Caco-2 (cell line): ENCODE measurements at places on chromosomes 16 and 17.

GRCh38 chr17:83193336-83194185 is 114.2 kb downstream of the METRNL start:
- peak; percentile 29 for DNase-seq

GRCh38 chr17:73541111-73541510 is 103.1 kb downstream of the SDK2 start:
- DNase-seq: no peak

GRCh38 chr16:15616475-15617165 is 26.3 kb downstream of the MARF1 start:
- DNase-seq: no peak

GRCh38 chr17:37261286-37261685 is 114.5 kb upstream of the C17orf78 start:
- DNase-seq: no peak

DNA sequence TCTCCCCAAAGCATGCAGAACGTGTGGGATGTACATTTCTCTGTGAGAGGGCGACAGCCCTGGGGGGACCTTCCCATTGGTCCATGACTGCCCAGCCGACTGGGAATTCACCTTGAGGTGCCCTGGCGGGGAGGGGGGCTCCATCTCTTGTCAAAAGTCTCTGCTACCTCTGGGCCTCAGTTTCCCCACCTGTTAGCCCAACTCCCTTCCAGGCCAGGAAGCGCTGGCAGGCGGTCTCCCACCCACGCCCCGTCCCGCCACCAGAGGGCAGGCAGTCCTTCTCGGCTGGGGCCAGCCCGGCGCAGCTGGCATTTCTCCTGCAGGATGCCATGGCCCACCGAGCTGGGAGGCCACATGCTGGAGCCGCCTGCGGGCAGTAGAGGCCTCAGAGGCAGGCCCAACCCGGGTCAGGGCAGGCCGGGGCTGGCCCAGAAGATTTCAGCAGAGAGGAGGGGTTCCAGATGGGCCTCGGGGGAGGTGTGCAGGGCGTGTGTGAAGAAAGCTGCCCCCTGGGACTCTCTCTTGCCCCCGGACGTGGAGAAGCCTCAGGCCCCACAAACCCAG is 16.6 kb downstream of the CD7 start:
- DNase-seq: no peak

GRCh38 chr16:80056324-80056723 is 455.8 kb upstream of the MAF start:
- DNase-seq: no peak

GRCh38 chr16:4726616-4727015 is 7.5 kb downstream of the ANKS3 start:
- DNase-seq: no peak

GRCh38 chr16:50681021-50681885 is at the start of gene SNX20:
SNX20 (minus strand) TSS chr16:50681312; CDS start chr16:50677526, 3,786 bp downstream.
- peak; percentile 19 for DNase-seq

- no peak for DNase-seq
Measured at GRCh38 chr17:67995570-67996263, 552 bp downstream of the C17orf58 start.

DNA sequence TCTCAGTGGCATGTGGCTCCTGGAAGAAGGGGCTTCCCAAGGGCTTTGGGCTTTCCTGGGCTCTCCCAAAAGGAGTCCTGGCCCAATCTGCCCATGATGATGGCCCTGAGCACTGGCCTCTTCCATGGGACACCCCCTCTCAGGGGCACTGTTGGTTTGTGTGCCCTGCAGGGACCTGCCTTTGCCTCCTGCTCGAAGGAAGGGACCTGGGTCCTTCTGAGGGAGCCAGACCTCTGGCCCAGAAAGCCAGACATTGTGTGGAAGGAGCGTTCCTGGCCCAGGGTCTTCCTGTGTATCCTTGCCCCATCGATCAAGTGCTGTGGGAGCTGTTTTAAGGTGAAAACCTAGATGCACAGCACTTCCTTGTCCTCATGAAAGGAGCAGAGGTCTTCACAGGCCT is 1689.3 kb downstream of the TP53TG3F start:
- no peak for DNase-seq

- DNase-seq: no peak
Measured at GRCh38 chr17:71632328-71632727, 488.5 kb upstream of the SOX9 start.

- DNase-seq: no peak
Measured at GRCh38 chr16:66521951-66522771, 27.8 kb downstream of the TK2 start.

- no peak for DNase-seq
Measured at GRCh38 chr16:21590287-21590686, 9.1 kb upstream of the METTL9 start.

DNA sequence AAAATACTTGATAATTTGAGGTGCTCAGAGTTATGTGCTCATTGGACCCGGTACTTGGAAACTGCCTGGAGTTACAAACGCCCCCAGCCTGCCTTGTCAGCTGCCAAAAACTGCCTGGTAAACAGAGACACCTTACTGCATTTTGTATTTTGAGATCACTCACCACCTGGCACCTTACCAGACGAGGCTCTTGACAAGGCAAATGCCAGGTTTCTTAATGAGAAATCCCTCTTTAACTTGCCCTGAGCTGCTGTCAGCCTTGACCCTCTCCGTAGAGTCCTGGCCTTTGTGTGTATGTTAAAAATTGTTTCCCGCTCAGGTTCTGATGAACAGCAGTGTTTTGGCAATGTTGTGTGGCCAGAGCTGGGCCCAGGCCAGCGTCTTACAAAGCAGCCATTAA is 28.8 kb downstream of the SYT17 start:
- no peak for DNase-seq

DNA sequence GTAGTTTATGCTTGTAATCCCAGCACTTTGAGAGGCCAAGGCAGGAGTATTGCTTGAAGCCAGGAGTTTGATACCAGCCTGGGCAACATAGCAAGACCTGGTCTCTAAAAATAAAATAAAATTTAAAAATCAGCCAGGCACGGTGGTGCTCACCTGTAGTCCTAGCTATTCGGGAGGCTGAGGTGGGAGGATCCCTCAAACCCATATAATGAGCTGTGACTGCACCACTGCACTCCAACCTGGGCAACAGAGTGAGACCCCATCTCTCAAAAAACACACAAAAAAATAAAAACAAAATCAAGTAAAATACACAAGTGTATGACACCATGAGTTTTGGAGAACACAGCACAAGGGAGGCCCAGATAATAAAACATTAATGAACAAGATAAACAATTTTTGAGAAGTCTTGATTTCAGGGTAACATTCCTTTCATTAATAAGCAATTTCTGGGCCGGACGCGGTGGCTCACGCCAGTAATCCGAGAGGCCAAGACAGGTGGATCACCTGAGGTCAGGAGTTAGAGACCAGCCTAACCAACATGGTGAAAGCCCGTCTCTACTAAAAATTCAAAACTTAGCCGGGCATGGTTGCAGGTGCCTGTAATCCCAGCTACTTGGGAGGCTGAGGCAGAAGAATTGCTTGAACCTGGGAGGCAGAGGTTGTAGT is 17.9 kb downstream of the PRPSAP1 start:
- DNase-seq: no peak

DNA sequence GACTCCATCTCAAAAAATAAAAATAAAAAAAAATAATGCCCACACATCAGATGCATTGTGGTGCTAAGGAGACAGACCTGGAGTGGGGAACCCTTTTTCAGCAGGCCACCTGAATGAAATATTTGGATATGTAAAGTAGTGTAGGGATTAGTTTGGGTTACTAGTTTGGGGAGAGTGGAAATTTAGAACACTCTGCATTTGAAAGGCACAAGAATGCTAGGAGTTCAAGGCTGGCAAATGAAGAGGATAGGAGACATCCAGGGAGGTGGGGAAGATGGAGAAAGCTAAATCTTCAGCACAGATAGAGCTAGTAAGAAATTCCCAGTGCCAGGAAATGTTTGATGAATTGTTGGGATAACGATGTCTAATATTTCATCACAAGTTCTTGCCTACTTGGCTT is 298.3 kb upstream of the ERCC4 start:
- no peak for DNase-seq

- DNase-seq: no peak
Measured at GRCh38 chr16:19424478-19424877, 6.8 kb downstream of the TMC5 start.
